Caco-2 (cell line): ENCODE measurements at places on chromosomes 11 and 22. TPM values are rescaled to one million over a fixed set of nuclear protein-coding genes. Genes with fewer than 3 reads are reported as not detected.

- peak; percentile 82 for DNase-seq
- no peaks in the 10 kb centered on the region for H3K27me3 ChIP-seq
- H3K27ac ChIP-seq: no peak overlapping the region
- H3K4me1 ChIP-seq: peaks cover 33% of the 10 kb centered on the region
Measured at GRCh38 chr11:86174101-86175046, 70.2 kb upstream of the EED start.

The HYOU1 gene
- 306 and 366 TPM in 2 replicates for total RNA-seq

GRCh38 chr11:33256031-33256812, 959 bp upstream of the HIPK3 start:
- no peak for DNase-seq
- H3K27ac ChIP-seq: peak overlapping the region; percentile 97
- no peaks in the 10 kb centered on the region for H3K27me3 ChIP-seq
- H3K4me3 ChIP-seq: peak overlapping the region; percentile 90
- peaks cover 14% of the 10 kb centered on the region for H3K4me1 ChIP-seq

DNA sequence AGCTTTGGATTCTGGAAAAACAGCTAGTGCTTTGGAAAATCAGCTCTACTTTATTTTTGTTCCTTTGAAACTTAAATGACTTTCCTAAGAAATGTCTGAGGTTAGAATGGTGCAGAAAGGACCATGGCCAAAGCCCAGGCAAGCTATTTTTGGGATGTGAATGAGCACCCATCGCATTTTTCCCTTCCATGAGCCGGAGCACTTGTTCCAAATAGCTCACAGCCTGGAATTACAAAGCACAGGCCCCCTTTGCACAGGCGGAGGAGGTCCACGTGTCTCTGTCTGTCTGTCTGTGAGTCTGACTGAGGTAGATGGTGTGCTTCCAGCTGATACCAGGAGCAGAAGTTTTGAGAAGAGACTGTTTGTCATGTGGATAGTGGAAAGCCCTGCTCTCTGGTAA, 50.7 kb downstream of the MICAL2 start:
- H3K4me3 ChIP-seq: no peak overlapping the region
- peaks cover 81% of the 10 kb centered on the region for H3K4me1 ChIP-seq
- H3K27ac ChIP-seq: peak overlapping the region; percentile 83
- peaks cover 2% of the 10 kb centered on the region for H3K36me3 ChIP-seq
- no peak for DNase-seq

The RGL4 gene
- total RNA-seq: not detected in 2 replicates

GRCh38 chr11:14270690-14271542, 88.1 kb downstream of the RRAS2 start:
- H3K27me3 ChIP-seq: no peaks in the 10 kb centered on the region
- DNase-seq: no peak
- no peak overlapping the region for H3K4me3 ChIP-seq
- H3K4me1 ChIP-seq: peaks cover 14% of the 10 kb centered on the region

DNA sequence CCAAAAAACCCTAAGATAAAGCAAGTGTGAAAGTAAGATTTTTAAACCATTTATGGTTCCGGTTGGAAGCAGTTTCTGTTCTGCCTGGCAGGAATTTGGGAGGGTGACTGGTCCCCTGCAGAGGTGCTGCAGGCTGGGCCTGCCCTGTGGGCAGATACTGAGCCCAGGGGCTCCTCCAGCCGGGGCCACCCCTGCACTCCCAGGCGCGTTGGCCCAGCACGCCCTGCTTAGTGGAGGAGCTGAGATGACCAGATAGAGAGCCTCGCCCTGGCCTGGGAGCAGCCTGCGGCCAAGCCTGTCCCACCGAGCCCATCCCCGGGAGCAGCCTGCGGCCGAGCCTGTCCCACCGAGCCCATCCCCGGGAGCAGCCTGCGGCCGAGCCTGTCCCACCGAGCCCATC, 8.0 kb downstream of the PHLDA2 start:
- H3K27me3 ChIP-seq: no peaks in the 10 kb centered on the region
- no peak for DNase-seq

DNA sequence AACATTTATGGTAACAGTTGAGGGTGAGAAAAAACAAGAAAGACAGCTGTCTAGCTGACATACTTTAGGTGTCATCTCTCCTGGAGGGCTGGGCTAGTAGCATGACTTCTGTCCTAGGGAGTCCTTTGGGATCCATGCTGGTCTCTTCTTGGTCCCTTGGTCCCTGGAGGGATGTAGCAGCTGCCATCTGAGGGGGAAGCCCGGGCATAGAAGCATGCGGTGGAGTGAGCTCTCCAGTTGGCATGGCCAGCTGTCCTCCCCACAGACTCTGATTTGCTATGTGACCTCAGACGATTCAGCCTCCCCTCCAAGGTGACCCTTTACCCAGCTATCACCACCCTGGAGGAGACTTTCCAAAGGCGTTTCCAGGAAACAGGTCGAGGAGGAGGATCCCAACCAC, 28.7 kb downstream of the POU2F3 start:
- H3K4me3 ChIP-seq: no peak overlapping the region
- H3K4me1 ChIP-seq: no peaks in the 10 kb centered on the region
- H3K36me3 ChIP-seq: no peaks in the 10 kb centered on the region
- H3K27me3 ChIP-seq: peaks cover 1% of the 10 kb centered on the region
- no peak for DNase-seq

The TCN1 gene
- not detected in 2 replicates for total RNA-seq

DNA sequence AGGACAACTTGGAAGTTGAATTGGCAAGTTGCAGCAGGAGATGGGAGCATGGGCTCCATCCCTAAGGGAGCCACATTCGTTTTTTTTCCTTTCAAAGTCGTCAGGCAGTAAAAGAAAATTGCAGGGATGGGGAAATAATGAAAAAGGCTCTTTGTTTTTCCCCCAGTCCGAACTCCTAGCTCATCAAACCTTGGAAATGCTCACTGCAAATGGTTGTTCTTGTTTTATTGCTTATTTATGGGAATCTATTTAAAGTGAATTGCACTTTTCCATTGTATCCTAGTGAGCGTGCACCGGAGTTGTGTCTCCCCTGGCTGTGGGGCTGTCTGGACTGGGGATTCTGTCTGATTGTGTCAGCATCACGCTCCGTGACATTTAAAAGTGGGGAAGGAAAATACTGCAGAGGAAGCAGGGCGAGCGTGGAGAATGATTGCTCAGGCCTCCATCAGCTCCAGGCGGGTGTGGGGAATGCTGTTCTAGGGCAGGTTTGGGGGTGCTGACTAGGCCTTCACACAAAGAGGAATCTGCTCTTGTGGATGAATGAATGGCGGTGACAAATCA, 306.4 kb downstream of the KIRREL3 start:
- no peak for DNase-seq
- no peaks in the 10 kb centered on the region for H3K36me3 ChIP-seq
- no peaks in the 10 kb centered on the region for H3K4me1 ChIP-seq

GRCh38 chr11:75338516-75339208, 12.8 kb downstream of the ARRB1 start:
- H3K4me1 ChIP-seq: peaks cover 61% of the 10 kb centered on the region
- no peak for DNase-seq
- peak overlapping the region; percentile 75 for H3K27ac ChIP-seq
- H3K36me3 ChIP-seq: peaks cover 3% of the 10 kb centered on the region; the same call in 1 of the 2 replicates

The IFITM1 gene
- 3.0 and 3.2 TPM in 2 replicates for total RNA-seq

The MMP10 gene
- 0.16 and 1.1 TPM in 2 replicates for total RNA-seq

DNA sequence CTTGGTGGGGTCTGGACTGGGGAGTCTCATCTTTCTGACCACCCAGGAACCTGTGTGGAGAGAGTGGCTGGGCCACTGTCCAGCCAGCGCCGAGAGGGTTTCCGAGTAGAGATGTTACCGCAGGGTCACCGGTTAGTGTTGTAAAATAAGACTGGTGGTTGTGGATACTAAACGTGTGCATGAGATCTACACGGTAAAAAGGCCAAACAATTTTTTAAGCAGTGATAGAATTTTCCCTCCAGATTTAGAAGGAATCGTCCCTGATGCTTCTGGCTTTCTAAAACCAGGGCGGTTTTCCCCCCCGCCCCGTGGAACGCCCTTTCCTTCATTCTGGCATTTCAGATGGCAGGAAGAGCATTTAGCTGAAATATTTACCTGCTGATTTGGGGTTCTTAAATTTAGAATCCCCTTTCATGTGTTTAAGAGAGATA, 72.6 kb upstream of the PPARA start:
- H3K36me3 ChIP-seq: no peaks in the 10 kb centered on the region
- no peak for DNase-seq
- H3K4me3 ChIP-seq: no peak overlapping the region
- no peaks in the 10 kb centered on the region for H3K4me1 ChIP-seq
- no peak overlapping the region for H3K27ac ChIP-seq

The RIMBP3B gene
- total RNA-seq: not detected in 2 replicates

- H3K27ac ChIP-seq: no peak overlapping the region
- H3K36me3 ChIP-seq: no peaks in the 10 kb centered on the region
- no peaks in the 10 kb centered on the region for H3K4me1 ChIP-seq
- no peaks in the 10 kb centered on the region; the same call in 1 of the 2 replicates for H3K27me3 ChIP-seq
- no peak overlapping the region for H3K4me3 ChIP-seq
Measured at GRCh38 chr22:49613511-49614270, 214.0 kb downstream of the BRD1 start.

The SLC22A12 gene
- total RNA-seq: not detected in 2 replicates

The PNPLA5 gene
- not detected in 2 replicates for total RNA-seq

GRCh38 chr11:134887896-134888295, 475.9 kb upstream of the B3GAT1 start:
- no peaks in the 10 kb centered on the region for H3K4me1 ChIP-seq
- H3K36me3 ChIP-seq: no peaks in the 10 kb centered on the region
- no peak overlapping the region for H3K4me3 ChIP-seq

The KCNK7 gene
- total RNA-seq: 0.39 and 0.49 TPM in 2 replicates

DNA sequence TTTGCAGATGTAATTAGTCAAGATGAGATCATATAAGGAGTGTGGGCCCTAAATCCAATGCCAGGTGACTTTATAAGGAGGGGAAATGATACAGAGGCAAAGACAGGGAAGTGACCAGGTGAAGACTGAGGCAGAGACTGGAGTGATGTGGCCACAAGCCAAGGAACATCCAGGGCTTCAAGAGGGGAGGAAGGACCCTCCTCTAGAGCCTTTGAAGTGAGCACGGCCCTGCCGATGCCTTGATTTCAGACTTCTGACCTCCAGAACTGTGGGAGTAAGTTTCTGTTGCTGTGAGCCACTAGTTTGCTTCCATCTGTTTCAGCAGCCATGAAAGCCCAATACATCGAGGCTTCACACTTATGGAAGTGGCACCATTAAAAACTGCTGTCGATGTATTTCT, 78.7 kb downstream of the SHANK2 start:
- H3K4me1 ChIP-seq: no peaks in the 10 kb centered on the region
- H3K27ac ChIP-seq: no peak overlapping the region
- no peak overlapping the region for H3K4me3 ChIP-seq
- H3K36me3 ChIP-seq: peaks cover 6% of the 10 kb centered on the region
- H3K27me3 ChIP-seq: no peaks in the 10 kb centered on the region

The AQP11 gene
- total RNA-seq: 11.5 and 12.7 TPM in 2 replicates

The OR52M1 gene
- total RNA-seq: not detected in 2 replicates

DNA sequence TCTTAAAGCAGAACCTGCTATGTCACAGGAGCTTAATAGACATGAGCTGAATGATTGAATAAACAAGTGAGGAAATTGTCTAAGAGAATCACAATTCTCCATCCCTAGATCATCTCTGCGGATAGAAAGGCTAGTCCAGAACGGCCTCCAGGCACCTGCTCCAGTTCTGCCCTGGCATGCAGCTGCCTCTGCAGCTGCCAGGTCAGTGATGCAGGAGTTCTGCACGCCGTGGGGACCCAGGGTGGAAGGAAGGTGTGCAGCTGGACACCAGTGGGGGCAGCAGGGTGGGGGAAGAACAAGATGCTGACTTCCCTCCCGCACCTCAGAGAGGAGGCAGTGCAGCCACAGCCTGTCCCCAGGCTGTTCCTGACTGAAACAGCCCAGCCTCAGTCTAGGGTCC, 192.1 kb upstream of the NCAM1 start:
- no peak overlapping the region for H3K27ac ChIP-seq
- no peak overlapping the region for H3K4me3 ChIP-seq
- DNase-seq: no peak
- H3K4me1 ChIP-seq: no peaks in the 10 kb centered on the region

DNA sequence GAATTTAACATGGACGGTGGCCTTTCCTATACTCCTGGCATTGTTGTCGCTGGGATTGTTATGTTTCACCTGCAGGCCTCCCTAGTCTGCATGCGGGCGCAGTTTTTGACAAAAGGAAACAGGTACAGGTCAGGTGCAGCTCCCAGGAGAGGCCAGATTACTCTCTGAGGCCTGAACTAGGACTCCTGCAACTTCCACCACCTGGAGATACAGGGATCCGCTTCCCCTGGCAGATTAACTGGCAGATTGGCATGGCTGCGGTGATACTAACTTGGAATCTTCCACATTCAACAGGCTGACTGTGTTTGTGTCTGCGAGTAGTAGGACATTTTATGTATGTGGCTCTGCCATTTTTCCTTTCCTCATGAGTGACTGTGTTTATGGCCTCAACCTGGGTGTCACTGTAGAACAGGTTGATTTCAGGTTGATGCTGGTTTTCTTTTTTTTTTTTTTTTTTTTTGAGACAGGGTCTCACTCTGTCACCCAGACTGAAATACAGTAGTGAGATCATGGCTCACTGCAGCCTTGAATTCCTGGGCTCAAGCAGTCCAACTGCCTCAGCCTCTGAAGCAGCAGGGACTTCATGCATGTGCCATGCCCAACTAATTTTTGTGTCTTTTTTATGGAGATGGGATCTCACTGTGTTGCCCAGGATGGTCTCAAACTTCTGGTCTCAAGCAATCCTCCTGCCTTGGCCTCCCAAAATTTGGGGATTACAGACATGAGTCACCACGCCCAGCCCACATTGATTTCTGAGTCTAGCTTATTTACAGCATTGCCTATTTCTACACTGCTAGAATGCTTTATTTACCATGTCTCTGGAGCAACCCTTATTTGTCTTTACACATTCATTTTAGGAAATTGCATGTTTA, 1.7 kb upstream of the USP28 start:
- peaks cover 13% of the 10 kb centered on the region for H3K4me1 ChIP-seq
- H3K27ac ChIP-seq: peak overlapping the region; percentile 96
- no peak for DNase-seq

- peaks cover 13% of the 10 kb centered on the region for H3K4me1 ChIP-seq
- H3K27ac ChIP-seq: no peak overlapping the region
- no peak for DNase-seq
- H3K27me3 ChIP-seq: no peaks in the 10 kb centered on the region
Measured at GRCh38 chr11:9379041-9379440, 5.4 kb upstream of the IPO7 start.

GRCh38 chr11:18277565-18278271, 11.7 kb downstream of the SAA1 start:
- H3K36me3 ChIP-seq: peaks cover 3% of the 10 kb centered on the region; the same call in 1 of the 2 replicates
- H3K4me3 ChIP-seq: no peak overlapping the region
- no peaks in the 10 kb centered on the region for H3K4me1 ChIP-seq
- no peak for DNase-seq

The KIF18A gene
- total RNA-seq: 22.3 and 22.5 TPM in 2 replicates

DNA sequence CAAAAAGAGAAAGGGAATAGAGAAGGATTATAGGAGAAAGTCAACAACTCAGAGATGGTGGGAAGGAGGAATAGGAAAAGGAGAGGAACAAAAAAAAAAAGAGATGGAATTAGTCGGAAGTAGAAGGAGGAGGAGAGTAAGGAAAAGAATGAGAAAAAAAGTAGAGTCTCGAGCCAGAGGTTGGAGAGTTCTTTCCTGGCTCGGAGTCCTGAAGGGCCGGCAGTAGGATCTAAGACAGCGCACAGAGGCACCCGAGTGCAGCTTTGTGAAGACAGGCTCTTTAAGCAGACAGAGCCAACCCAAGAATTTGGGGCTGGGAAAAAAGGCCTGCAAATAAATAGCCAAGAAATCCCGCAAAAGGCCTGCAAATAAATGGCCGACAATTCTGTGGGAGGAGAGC, 170.4 kb upstream of the CCDC90B start:
- no peaks in the 10 kb centered on the region for H3K36me3 ChIP-seq
- H3K4me3 ChIP-seq: no peak overlapping the region
- no peak overlapping the region for H3K27ac ChIP-seq
- DNase-seq: no peak
- H3K27me3 ChIP-seq: no peaks in the 10 kb centered on the region
- H3K4me1 ChIP-seq: no peaks in the 10 kb centered on the region

- H3K27me3 ChIP-seq: no peaks in the 10 kb centered on the region
- no peak overlapping the region for H3K27ac ChIP-seq
- DNase-seq: no peak
- no peaks in the 10 kb centered on the region for H3K36me3 ChIP-seq
- peaks cover 19% of the 10 kb centered on the region for H3K4me1 ChIP-seq
Measured at GRCh38 chr11:14423633-14424032, 64.7 kb upstream of the RRAS2 start.
